Stimulated activated naive CD4-positive, alpha-beta T cell treated with Interleukin-2 at 50 U/mL for 16 hours (primary cell): ENCODE measurements at places on chromosomes 2 and 18.

DNA sequence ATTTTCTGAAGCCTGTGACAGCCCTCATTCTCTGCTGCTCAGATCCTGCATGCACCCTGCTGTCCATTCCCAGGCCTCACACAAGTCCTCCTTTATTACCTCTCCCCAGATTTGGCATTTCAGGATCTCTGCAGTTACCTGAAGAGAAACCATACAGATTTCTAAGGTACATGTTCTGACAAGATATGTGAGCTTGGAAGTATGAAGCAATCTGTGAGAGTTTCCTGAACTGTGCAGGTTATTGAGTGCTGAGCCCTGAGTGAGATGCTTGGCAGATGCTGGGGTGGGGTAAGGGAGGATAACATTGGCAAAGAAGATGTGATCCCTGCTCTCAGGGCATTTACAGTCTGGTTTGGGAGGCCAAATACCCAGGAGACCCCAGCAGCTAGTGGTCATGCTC is 122.1 kb upstream of the STPG4 start:
- DNase-seq = no peak

GRCh38 chr2:46510598-46511177 is 31.3 kb downstream of the TMEM247 start:
- DNase-seq = no peak

- no peak for DNase-seq
Measured at GRCh38 chr18:49166327-49166726, 215.6 kb upstream of the SMAD7 start.

- no peak for DNase-seq
Measured at GRCh38 chr2:219603771-219604170, 6.1 kb downstream of the STK11IP start.

DNA sequence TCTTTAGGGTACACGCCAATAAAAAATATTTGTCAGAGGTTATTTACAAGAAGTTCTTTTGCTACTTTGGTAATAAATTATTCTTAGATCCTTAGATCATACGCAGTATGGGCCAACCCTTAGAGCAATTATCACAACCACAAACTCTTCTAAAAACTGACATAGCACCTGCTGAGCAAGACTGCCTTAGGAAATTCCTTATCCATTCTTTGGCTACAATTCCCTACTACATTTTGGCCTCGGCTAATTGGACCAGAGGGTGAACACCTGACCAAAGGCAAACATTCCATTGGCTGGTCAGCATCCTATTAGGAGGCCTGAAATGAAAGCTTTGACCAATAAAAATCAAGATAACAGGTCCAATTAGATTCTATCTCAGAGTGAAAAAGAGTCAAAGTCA is 147.6 kb upstream of the CCDC68 start:
- DNase-seq = no peak

- no peak for DNase-seq
Measured at GRCh38 chr2:44620189-44620990, 258.6 kb downstream of the CAMKMT start.

- no peak for DNase-seq
Measured at GRCh38 chr2:43542285-43542933, 53.4 kb downstream of the THADA start.

DNA sequence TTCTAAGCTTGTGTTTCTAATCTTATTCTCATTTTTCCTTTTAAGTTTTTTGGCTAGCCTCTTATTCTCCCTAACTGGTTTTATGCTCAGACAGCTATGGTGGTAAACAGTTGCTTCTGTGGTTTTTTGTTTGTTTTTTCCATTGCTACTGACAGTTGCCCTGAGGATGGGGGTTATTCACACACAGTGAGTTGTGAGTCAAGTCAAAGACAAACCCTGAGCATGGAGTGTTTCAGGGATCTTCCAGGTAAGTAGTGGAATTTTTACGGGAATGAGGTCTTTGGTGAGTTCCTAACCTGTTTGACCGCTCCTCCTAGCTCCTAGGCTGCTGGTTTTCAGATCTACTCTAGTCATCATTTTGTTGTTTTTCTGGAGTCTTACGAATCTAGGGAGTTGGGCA is 162.8 kb downstream of the ZNF407 start:
- no peak for DNase-seq

GRCh38 chr2:89829828-89830227 is 1138.4 kb downstream of the RPIA start:
- no peak for DNase-seq

GRCh38 chr2:24269265-24269664 is 91.1 kb downstream of the ITSN2 start:
- DNase-seq = no peak

GRCh38 chr2:179044500-179044899 is 5.4 kb downstream of the CCDC141 start:
- DNase-seq = no peak

DNA sequence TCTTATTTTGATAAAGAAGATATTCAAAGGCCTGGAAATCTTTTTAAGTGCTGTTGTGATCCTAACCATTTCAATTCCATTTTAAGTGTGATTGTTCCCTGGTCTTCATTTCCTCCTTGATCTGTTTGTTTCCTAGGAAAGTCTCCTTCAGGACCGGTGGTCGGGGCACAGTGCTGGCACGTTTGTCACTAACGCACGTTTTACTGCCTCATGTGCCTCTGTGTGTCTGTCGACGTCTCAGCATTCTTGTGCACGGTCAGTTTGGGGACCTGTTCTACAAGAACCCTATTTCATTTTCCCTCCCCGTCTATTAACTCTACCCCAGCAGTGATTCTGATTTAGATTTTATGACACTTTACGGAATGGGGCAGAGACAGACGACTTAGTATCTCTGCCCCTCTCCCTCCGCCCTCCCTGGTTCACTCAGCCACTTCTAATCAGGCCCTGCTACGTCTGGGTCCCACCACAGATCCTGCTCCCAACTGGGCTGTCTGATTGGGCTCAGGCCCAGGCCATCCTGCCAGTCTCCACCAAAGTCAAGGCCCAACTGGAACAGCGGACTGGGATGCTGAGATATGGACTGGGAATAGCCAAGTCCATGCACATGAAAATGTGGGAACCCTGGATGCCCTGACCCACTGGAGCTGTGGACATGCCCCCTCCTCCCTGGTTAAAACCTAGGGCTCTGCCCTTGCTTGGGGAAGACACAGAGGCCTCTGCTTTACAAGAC is 95.6 kb downstream of the TWIST2 start:
- DNase-seq = no peak

DNA sequence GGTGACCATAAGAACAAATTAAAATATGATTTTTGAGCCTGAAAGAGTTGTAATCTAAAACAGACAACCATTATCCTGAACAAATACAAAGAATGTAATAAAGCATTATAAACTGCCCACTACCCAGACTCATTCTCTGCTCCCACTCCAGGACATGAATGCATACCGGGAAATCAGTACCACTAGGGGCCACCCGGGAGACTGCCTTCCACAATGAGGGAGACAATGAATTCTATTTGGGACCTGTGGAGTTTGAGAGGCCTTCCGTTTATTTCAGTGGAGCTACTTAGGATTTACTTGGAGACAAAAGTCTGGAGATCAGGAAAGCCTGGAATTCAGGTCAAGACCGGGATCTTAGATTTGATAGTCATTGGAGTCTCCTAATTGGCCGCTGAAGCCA is 50.0 kb downstream of the NAB1 start:
- DNase-seq = no peak

- DNase-seq = no peak
Measured at GRCh38 chr2:155310589-155310988, 612.1 kb downstream of the KCNJ3 start.

DNA sequence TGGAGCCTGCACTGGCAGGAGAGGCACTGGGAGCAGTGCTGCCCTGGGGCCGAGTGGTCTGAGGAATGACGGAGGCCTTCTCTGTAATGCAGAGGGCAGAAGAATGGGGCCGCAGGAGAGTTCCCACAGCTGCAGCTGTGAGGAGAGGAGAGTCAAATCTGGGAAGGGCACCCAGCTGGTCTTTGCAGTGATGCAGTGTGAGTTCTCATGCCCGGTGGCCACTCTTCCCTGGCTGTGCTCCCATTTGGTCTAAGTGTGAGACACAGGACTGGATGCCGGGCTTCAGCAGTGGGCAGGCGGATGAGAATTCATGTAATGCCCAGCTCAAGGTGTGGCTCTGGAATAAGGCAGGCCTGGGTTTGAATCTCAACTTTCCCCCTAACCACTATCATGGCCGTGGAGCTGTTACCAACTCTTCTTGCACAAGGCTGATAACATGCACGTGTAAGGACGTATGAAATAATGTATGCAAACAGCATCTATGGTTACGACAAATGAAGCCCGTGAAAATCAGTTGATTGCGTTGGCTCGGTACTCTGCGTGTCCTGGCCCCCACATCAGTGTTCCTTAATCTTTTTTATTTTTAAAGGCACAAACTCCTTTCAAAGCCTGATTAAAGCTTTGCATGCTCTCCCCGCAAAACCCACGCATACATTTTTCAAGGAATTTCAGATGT is 71.6 kb downstream of the ACKR3 start:
- DNase-seq = no peak

DNA sequence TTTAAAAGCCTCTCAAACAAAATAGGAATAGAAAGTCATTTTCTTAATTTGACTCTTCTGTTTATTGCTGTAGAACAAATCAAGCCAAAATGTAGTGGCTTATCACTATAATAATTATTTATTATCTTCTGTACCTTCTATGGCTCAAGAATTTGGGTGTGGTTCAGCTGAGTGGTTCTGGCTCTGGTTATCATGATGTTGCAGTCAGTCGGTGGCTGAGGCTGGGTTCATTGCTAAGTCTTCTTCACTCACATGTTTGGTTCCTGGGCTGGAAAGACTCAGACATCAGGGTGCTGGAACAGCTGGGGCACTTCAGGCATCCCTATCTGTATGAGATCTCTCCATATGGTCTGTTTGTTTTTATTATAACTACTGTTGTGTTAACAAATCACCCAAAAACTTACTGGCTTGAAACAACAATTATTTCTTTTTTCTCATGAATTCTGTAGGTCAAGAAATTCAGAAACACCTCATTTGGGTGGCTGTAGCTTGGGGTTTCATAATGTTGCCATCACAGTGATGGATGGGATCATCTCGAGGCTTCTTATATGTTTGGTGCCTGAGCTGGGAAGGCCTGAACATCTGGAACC is 242.6 kb upstream of the FBXO11 start:
- DNase-seq = no peak

GRCh38 chr2:160956243-160956802 is 203.9 kb upstream of the TANK start:
- no peak for DNase-seq

- no peak for DNase-seq
Measured at GRCh38 chr2:20179755-20180594, 45.0 kb downstream of the SDC1 start.

DNA sequence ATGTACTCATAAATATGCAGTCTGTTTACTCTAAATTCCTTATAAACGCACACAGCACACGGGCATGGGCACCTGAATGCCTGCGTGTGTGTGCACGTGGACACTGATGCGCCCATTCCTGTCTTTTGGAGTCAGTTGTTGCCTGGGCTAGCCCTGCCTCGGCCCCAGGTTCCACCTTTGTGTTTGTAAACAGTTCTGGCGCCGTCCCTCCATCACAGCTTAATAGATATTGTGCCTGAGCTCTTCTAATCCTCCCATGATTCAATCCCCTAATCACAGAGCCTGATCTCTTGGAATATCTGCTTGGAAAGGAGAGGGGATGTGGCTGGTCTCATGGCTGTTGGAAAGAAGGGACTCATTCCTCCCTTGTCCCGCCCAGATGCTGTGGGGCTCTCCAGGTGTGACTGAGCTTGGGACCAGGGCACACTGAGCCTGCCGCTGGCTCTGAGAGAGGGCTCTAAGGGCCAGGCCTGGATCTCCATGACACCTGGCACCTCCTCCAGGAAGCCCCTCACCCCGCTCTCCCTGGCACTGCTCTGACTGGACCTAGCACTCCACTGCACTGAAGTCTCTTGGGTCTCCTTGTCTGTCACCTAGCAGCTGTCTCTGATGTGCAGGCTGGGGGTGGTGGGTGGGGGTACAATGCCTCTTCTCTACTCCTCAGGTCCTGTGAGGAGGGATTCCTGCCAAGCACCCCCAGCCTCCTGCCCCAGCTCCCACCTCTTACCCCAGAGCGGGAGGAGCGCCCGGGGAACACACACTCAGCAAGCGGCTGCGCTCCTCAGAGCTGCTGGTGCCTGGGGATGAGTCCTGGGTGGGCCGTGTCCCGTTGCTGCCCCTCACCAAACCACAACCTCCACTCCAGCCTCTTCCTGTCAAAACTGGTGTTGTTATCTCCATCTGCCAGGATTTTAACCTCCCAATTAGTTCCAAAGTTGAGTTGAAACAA is 181.3 kb downstream of the INHBB start:
- DNase-seq = no peak

DNA sequence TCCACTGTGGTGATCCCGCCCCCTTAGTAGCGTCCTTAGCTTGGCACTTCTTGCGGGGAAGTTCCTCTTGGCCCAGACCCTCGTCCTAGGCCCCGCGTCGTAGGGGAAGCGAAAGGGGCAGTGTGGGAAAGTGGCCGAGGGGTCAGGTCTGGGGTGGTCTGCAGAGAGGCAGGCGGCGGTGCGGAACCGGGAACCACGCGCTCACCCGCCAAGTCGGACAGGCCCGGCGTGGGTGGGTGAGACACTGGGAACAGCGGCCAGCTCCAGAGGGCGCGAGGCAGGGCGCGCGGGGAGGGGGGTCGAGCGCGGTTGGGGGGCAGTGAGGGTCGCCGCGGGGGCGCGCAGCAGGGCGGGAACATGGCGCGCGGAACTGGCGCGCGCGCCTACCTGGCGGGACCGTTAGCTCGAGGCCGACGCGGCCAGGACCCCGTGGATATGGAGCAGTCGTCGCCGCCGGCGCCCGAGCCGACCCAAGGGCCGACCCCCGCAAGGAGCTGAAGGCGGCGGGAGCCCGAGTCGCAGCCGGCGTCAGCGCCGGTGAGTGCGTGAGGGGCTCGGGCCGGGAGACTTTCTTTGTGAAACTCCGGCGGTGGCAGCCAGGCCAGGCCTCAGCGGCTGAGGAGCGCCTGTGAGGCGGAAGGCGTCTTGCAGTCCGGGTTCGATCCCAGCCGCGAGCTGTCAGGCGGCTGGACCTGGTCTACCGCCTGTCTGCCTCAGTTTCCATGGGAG is 2896.7 kb upstream of the TEKT4 start:
- no peak for DNase-seq

- no peak for DNase-seq
Measured at GRCh38 chr18:23995180-23995579, 19.4 kb upstream of the TTC39C start.

DNA sequence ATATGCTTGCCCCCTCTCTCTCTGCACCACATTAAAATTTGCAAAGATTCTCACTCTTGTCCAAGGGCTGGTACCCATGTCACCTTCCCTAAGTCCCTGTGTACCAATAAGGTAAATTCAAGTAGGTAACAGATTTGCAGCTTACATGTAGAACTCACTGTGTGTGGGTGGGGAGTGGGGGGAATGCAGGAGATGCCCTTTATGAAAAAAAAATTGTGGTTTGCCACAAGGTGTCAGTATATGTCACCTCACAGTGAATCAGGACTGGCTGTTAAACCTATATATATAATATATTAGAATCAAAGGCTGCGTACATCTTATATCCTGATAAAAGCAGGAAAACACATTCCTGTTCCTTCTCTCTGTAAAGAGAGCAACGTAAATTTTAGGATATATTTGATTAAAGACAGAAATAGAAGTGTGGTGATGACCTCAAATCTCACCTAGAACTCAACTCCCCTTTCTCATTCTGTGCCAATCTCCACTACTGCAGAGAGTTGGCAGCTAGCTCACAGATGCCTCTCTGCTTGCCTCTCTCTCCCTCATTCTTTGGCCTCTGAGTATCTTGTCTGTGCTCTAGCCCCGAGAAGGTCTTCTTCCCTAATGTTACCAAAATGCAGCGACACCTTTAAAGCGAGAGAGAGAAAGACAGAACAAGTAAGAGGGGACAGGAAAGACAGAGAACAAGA is 536 bp downstream of the XDH start:
- DNase-seq = no peak
